Mesothelial cell of epicardium (in vitro differentiated cells): ENCODE measurements at places on chromosomes 11 and 22.

DNA sequence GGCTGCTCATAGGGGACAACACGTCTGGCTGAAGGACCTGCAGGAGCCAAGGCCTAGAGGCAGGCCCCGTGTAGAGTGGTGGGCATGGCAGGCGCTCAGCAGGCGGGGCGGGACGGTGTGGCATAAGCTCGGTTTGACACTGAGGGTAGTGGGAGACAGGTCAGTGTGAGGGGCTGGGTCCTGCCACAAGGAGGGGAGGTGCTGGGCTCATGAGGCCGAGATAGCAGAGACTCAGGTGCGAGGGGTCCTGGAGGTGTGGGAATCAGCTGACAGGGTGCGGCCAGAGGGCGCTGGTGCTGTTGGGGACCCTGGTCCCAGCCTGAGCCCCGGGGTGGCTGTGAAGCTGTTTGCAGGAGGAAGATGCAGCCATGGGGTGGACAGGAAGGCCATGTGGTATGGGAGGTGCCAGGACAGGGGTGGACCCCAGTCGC, 6.7 kb downstream of the SLC22A12 start:
- no peak for DNase-seq
- H3K36me3 ChIP-seq = no peaks in the 10 kb centered on the region
- H3K27me3 ChIP-seq = peaks cover 4% of the 10 kb centered on the region
- H3K4me3 ChIP-seq = no peak overlapping the region

GRCh38 chr22:42932197-42932519, 75.1 kb upstream of the ARFGAP3 start:
- H3K36me3 ChIP-seq = no peaks in the 10 kb centered on the region
- no peak overlapping the region for H3K27ac ChIP-seq
- peaks cover 32% of the 10 kb centered on the region for H3K4me1 ChIP-seq
- H3K4me3 ChIP-seq = no peak overlapping the region
- H3K27me3 ChIP-seq = no peaks in the 10 kb centered on the region

GRCh38 chr11:27227736-27228135, 135.3 kb downstream of the CCDC34 start:
- peak overlapping the region; percentile 58 for H3K27ac ChIP-seq
- peaks cover 32% of the 10 kb centered on the region for H3K4me1 ChIP-seq
- no peak for DNase-seq

DNA sequence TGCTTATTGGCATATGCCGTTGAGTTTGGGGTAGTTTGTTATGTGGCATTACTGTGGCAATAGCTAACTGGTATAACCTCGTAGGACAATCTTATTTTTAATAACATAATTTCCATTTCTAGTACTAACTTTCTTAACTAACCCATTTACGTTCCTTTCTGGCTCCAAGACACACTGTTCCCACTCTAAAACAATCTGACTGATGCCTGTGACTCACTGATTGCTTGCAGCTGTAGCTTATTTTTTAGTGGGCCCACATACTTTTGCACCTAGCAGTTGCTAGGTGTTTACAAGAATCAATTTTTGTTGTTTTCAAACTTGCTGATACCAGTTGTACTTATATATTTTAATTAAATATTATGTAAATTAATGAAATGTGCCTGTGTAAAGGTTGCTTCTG, 52.2 kb downstream of the FAT3 start:
- H3K36me3 ChIP-seq = peaks cover 6% of the 10 kb centered on the region
- H3K27ac ChIP-seq = no peak overlapping the region
- no peaks in the 10 kb centered on the region for H3K27me3 ChIP-seq
- peaks cover 9% of the 10 kb centered on the region for H3K4me1 ChIP-seq
- DNase-seq = no peak

DNA sequence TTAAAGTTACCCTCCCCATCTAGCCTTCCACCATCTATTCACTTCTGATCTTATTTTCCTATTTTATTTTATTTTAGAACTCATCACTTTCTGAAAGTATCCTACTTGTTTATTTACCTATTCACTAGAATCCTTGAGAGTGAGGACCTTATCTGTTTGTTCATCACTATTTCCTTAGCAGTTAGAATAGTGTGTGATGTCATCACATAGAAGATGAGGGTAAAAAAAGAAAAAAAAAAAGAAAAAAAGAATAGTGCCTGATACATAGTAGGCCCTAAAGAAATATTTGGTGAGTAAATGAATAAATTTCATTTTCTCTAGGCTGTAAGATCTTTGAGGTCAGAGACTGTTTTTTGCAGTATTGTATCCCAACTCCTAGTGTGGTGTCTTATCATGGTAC, 36.7 kb downstream of the PAAF1 start:
- DNase-seq = no peak
- no peaks in the 10 kb centered on the region for H3K27me3 ChIP-seq
- H3K4me3 ChIP-seq = no peak overlapping the region
- no peaks in the 10 kb centered on the region for H3K4me1 ChIP-seq
- H3K27ac ChIP-seq = no peak overlapping the region
- peaks cover 37% of the 10 kb centered on the region for H3K36me3 ChIP-seq

DNA sequence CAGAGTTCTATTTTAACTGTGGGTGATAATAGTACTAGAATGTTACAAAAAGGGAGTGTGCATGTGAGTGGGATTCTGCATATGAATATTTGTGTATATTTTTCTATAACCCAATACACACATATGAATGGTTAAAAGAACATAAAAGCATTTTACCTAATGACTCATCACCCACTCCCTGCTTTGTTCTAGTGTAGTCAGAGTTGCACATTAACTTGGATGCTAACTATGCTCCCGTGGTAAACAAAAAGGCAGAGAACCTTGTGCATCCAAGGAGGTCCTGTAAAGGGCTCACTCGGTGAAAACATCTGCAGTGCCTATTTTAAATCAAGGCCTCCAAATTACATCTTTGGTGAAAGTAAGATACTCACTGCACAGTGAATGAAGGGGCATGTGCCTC, 1289.4 kb downstream of the LRRC4C start:
- no peak overlapping the region for H3K4me3 ChIP-seq
- no peaks in the 10 kb centered on the region for H3K27me3 ChIP-seq
- no peak for DNase-seq

DNA sequence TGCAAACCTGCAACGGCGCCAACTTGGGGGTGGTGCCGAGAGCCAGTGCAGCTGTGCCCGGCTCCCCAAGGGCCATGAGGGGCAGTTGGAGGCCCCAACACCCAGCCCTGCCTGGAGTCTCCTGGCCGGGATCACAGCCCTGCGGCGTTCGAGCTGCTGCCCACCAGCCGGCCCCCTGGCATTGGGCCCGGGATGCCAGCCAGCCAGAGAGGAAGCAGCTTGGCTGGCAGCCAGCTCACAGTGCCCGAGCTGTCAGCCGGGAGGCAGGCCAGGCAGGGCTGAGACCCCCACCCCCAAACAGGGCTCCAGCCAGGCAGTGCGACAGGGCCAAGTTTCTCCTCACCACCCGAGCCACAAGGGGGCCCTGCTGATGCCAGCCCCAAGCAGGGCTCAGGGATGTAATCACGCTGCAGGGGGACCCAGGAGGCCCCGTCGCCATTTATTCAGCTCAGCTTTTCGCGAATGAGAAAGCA, 26.0 kb upstream of the TCF20 start:
- H3K27me3 ChIP-seq = no peaks in the 10 kb centered on the region
- no peak overlapping the region for H3K4me3 ChIP-seq
- no peak overlapping the region for H3K27ac ChIP-seq
- H3K4me1 ChIP-seq = peaks cover 46% of the 10 kb centered on the region
- no peaks in the 10 kb centered on the region for H3K36me3 ChIP-seq

DNA sequence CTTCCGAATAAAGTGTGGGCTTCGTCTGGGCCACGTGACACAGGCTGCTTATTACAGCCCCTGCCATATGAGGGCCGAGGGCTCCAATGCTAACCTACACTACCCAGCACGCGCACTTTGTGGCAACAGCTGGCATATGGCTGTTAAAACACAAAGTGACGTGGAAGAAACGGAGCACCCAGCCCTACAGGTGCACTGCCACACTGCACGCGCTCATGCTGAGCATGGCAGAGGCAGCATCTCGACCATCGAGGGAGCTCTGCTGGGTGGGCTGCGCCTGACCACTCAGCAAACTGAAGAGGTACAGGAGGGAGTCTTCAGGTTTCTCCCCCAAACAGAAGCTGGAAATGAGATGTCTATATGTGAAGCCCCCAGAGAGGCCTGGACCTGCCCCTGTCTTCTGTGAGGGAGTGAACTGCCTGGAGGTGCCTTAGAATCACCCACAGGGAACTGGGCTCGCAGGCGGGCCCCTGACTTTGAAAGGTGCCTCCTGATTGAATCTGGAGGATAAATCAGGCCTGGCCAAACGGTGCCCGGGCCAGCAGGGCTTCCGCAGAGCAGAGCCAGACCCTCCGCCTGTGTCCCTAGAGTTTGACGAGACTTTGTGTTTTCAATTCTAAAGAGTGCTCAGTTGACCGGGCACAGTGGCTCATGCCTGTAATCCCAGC, 18.3 kb downstream of the TSSC4 start:
- no peaks in the 10 kb centered on the region for H3K36me3 ChIP-seq
- no peak overlapping the region for H3K4me3 ChIP-seq
- DNase-seq = no peak
- peaks cover 12% of the 10 kb centered on the region for H3K4me1 ChIP-seq
- no peaks in the 10 kb centered on the region for H3K27me3 ChIP-seq

- H3K4me3 ChIP-seq = no peak overlapping the region
- H3K27ac ChIP-seq = peak overlapping the region; percentile 90
- no peak for DNase-seq
- H3K4me1 ChIP-seq = peaks cover 46% of the 10 kb centered on the region
- no peaks in the 10 kb centered on the region for H3K36me3 ChIP-seq
- H3K27me3 ChIP-seq = no peaks in the 10 kb centered on the region
These were observed 49.5 kb downstream of the MCHR1 start for GRCh38 chr22:40728731-40729189.

- no peak for DNase-seq
- no peaks in the 10 kb centered on the region for H3K27me3 ChIP-seq
- H3K4me3 ChIP-seq = no peak overlapping the region
- peaks cover 35% of the 10 kb centered on the region for H3K4me1 ChIP-seq
These were observed 12.8 kb downstream of the P2RY2 start for GRCh38 chr11:73230931-73231330.

GRCh38 chr11:66904561-66904960, 47.7 kb downstream of the LRFN4 start:
- DNase-seq = no peak
- no peaks in the 10 kb centered on the region for H3K4me1 ChIP-seq
- no peaks in the 10 kb centered on the region for H3K27me3 ChIP-seq
- H3K4me3 ChIP-seq = no peak overlapping the region
- no peaks in the 10 kb centered on the region for H3K36me3 ChIP-seq
- H3K27ac ChIP-seq = no peak overlapping the region

DNA sequence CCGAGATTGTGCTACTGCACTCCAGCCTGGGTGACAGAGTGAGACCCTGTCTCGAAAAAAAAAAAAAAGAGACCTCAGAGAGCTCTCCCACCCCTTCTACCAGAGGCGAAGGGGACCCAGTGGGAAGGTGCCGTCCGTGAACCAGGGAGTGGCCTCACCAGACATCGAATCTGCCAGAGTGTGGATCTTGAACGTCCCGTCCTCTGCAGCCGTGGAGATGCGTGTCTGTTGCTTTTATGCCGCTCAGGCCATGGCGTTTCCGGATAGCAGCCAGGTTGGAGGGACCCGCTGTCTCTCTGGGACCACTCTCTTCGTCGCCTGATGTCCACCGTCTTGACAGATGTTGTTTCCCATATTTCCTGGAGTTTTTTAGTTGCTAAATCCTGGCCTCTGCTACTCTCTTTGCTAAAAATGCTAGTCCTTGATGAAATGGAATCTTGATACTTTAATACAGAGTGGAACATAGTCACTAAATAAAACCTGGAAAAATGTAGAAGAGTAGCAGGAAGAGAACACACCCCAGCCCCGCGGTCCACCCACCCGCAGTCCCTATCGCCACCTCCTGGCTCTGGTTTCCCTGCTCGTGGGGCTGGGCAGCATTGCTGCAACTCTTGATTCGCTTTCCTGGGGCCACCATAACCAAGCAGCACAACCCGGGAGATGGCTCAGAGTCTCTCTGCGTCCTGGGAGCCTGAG, 12.0 kb upstream of the MUC6 start:
- no peak for DNase-seq
- H3K27me3 ChIP-seq = peaks cover 16% of the 10 kb centered on the region
- no peaks in the 10 kb centered on the region for H3K4me1 ChIP-seq
- H3K36me3 ChIP-seq = no peaks in the 10 kb centered on the region

DNA sequence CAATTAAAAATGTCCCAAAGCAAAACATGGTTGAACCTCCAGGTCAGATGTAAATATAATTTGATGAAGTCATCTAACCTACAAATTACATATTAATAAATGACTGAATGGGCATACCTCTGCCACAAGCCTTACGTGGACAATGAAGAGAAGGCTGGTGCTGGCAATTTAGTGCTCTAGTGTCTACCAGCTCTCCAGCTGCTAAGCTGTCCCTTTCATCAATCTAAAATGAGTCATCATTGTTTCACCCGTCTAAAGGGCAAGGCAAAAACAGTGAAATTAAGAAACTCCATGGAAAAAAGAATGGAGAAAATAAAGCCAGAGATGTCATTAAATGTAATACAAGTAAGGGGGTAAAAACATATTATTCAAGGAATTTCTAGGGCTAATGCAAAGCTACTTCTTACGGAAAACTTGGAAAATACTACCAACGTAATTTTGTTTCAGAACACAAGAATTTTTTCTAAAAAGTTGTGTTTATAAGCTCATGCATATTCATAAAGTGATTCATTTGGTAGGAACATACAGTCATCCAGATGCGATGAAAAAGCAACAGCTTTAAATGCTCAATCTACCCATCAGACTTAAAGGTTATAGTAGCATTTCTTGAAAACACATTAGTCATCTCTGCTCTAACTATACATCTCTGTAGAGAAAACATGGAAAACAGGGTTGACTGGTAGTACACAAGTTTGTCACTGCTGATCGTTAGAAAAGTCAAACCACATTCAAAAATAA, 71.5 kb downstream of the SIK3 start:
- no peak for DNase-seq
- H3K36me3 ChIP-seq = no peaks in the 10 kb centered on the region
- H3K27ac ChIP-seq = no peak overlapping the region
- H3K4me1 ChIP-seq = peaks cover 22% of the 10 kb centered on the region
- no peak overlapping the region for H3K4me3 ChIP-seq
- H3K27me3 ChIP-seq = no peaks in the 10 kb centered on the region

- peak overlapping the region; percentile 24 for H3K27ac ChIP-seq
- H3K4me3 ChIP-seq = no peak overlapping the region
- H3K4me1 ChIP-seq = peaks cover 38% of the 10 kb centered on the region
- H3K36me3 ChIP-seq = peaks cover 2% of the 10 kb centered on the region
These were observed 91.8 kb downstream of the FEZ1 start for GRCh38 chr11:125404157-125404810.

DNA sequence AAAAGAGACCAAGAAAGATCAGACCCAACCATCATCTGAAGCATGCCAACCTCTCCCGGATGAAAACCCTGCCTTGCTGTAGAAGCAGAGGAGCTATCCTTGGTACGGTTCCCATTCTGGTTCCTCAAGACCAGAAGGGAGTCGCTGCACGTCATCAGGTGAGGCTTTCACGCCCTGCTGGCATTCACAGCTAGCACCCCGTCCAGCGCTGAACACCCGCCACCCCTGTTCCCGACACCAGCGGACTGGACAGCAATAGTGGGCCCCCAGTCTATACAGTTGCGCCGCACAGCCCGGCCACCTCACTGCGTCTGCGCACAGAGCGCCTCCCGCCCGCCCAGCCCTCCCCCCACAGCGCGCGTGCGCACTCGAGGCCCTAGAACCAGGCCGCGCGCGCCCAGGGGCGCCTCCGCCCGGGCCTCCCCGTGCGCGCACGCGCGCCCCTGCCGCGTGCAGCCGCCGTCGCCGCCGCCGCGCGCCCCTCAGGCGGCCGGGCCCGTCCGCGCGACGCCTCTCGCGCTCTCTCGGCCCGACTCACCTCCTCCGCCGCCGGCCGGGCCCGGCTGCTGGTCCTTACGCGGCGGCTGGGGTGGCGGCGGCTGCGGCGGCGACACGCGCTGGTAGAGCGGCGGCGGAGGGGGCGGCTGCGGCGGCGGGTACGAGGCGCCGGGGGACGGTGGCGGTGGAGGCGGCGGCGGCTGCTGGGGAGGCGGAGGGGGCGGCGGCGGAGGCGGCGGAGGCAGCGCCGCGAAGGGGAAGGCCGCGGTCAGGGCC, 706 bp downstream of the SF1 start:
- peak overlapping the region; percentile 79 for H3K4me3 ChIP-seq
- peaks cover 29% of the 10 kb centered on the region for H3K4me1 ChIP-seq
- DNase-seq = peak; percentile 84
- peaks cover 35% of the 10 kb centered on the region for H3K36me3 ChIP-seq
- no peaks in the 10 kb centered on the region for H3K27me3 ChIP-seq
